ENCODE measurements at places on chromosomes 3 and 15.

DNA sequence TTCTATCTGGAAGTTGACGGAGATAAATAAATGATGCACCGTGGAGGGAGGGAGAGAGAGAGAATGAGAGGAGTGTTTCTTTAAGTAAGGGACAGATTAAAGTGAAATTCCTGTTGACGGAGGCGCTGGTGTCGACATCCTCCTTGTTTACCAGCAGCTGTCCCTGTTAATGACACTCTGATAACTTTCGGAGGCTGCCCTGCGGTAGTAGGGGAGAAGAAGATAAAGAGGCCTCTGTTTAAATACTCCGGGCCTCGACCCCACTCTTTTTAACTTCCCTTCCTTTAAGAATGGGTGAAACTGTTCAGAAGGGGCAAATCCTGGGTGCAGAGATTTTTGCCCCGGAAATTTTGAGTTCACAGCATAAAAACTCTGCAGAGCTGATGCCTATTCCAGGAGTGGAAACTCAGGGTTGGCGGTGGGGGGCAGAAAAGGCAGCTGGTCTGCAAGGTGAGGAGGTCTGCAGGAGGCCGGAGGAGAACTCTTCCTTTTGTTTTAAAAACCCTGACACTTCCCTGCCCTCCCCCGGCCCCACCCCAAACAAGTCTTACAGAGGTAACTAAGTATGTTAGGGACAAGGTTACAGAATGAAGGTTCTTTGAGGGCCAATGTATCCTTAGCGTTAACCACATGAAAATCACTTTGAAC, 276.6 kb upstream of the NR2F2 start:
- DNase-seq = no peak

DNA sequence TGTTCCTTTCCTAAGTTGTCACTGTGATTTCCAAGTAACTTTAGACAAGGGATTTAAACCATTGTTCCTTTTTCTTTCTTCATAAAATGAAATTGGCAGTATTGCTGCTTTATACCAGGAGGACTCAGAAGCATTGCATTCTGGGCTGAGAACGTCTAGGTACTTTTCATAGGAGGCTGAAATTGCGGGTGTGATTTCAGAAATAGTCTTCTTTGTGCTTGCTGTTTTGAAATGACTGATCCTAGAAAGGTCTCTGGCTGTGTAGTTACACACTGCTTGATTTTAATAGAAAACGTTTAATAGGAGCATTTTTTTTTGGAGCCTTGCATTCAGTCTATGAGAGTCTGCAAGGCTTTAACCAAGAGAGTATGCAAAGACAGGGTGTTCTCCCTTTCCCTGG, 56.3 kb downstream of the PPM1L start:
- no peak for DNase-seq

DNA sequence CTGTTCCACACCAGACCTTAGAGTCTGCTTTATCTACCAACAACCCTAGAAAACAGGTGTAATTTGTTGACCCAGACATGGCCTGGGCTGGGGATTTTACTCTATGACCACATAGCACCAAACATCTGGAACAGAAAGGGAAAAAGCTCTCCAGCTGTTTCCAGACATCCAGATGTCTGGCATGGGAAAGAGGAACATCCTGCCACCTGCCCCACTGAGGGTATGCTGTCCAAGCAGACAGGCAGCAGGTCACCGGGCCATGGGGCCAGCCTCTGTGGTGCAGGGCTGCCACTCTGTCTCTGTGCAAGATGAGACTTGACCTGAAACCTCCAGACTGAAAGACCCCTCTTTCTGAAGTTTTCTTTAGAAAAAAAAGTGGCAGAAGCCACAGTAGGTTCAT, 359.3 kb upstream of the ICE2 start:
- DNase-seq = no peak

DNA sequence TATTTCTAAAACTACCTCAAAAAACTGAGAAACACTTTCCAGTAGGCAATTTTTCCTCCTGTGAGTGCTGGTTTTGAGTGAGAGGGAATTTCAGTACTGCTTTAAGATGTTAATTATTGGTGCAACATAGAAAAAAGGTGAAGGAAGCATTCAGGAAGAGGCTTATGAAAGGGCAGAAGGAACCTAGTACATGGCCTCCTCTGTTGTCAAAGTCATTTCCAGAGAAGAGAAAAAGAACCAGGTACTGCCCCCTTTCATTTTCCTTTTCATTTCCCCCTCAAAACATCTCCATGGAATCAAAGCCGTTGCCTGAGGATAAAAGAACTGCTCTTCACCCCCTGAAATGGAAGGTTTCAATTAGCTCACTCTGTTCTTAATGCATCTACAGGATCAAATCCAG, 19.8 kb downstream of the RARRES1 start:
- DNase-seq = no peak

DNA sequence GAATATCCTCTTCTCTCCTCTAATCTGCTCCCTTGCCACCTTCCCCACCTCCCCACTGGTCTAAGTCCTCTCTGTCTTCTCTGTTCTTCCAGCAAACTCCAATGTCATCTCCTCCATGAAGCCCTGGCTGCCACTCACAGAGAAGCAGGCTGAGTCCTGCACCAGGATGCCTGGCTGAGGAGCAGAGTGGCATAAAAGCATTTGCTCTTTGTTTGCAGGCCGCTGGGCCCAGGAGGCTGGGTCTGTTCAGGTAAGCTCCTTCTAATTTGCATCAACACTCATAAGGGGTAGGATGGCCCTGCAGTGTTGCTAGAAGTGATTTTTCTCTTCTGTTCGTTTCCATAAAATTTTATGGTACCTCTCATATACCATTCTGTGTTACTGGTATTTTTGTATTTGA, 43.2 kb upstream of the KLHL25 start:
- no peak for DNase-seq

- no peak for DNase-seq
These were observed 35.4 kb downstream of the MBNL1 start for GRCh38 chr3:152304160-152304559.

DNA sequence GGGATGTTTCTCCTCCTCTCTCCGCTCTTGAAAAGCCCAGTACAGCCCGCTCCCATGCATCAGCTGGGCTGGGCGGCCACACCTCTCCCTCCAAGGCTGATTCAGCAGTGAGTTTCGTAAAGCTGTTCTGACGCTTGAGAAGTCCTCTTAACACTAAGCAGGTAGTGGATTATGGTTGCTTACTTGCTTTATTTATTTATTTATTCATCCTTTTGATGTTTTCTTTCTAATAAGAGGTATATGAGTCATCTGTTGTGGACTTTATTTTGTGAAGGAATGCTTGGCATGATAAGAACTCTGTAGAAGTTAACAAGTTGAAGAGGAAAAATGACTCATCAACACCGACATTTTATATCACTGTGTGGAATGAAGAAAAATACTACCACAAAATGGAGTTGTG, 285.0 kb downstream of the SQOR start:
- DNase-seq = peak; percentile 86

DNA sequence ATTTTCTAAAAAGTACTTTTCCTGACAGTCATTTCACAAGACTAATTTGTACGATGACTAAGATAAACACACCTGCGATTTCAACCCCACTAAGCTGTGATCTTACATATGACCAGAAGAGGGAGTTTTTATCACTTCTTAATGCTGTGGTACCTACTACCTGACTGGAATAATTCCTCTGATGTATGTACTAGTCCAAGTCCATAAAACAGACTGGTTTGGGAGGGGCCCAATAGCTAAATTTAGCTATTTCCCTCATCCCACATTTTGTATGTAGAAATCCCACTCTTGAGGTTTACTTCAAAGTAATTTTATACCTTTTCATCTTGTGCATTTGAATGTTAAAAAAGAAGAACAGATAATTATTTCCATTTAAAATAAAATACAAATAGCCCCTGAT, 49.7 kb upstream of the SCAANT1 start:
- no peak for DNase-seq

DNA sequence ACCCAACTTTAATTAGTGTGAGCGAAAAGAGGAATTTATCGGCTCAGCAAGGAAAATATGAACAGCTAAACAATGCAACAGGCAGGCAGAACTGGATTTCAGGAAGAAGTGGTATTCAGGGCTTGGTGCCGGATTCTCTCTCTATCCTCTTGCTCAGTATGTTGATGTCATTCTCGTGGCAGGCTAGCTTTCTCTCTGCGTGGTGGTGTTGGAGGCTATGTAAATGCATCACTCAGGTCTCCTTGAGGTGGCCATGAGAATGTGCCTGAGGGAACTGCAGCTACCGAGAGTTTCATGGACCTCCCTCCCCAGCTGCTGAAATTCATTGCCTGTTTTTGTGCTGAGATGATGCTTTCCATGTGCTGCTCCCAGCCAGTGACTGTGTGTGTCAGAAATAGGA, 18.3 kb upstream of the SYN2 start:
- DNase-seq = no peak

- DNase-seq = no peak
These were observed 10.8 kb downstream of the TIPARP start for GRCh38 chr3:156685198-156685597.

DNA sequence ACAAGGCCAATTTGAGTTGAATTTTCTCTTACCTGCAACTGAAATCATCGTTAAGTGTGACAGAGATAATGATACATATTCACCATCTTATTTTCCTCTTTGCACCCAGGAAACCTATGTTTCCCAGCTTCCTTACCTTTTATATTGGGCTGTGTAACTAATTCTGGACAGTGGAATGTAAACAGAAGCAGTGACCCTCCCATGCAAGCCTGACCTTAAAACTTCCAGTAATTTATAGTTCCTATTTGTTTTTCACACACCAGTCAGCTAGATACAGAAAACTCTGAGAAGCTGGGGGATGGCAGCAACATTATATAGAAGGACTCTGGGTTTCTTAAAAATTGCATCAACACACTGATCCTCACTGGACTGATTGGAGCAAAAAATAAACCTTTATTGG, 4.5 kb upstream of the ZNF280D start:
- no peak for DNase-seq

DNA sequence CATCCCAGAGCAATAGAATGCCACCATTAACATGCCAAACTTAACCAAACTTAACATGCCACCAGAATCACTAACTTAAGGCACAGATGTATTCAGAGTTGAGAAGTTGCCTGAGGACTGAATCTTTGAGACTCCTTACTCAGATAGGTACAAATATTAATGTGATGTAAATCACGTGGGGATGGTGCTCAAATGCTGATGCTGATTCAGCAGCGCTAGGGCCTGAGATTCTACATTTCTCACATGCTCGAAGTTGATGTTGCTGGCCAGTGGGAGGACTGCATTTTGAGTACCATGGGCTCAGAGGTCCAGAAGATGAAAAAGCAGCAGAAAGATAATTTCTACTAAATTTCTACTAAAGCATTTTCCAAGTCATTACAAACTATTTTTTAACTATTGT, 54.1 kb downstream of the RPL22L1 start:
- no peak for DNase-seq

GRCh38 chr15:50819344-50819743, 53.8 kb upstream of the SPPL2A start:
- DNase-seq = no peak

GRCh38 chr3:108099244-108099643, 8.4 kb upstream of the CD47 start:
- no peak for DNase-seq

DNA sequence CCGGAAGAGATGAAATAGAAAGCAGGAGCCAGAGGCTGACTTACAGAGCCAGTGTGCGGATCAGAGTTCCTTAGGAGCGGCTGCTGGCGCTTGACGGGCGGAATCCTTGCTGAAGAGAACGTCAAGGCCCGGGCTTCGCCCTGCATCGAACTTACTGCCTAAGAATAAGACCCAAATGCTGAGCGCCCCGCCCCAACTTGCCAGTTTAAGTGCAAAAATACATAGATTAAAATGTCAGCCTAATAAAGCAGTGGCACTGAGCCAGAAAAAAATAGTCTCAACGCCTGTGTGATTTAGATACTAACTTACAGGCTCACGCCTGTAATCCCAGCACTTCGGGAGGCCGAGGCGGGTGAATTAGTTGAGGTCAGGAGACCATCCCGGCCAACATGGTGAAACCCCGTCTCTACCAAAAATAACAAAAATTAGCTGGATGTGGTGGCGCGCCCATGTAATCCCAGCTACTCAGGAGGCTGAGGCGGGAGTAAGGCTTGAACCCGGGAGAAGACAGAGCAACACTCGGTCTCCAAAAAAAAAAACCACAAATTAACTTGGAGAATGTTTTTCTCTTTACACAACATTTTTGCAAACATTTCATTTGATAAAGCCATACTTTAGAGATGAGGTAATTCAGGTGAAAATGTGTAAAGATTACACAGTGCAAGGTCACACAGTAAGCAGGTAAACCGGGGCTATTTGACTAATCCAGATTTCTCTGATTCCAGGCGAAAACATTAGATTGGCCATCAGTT, 1.2 kb upstream of the UBP1 start:
- no peak for DNase-seq

DNA sequence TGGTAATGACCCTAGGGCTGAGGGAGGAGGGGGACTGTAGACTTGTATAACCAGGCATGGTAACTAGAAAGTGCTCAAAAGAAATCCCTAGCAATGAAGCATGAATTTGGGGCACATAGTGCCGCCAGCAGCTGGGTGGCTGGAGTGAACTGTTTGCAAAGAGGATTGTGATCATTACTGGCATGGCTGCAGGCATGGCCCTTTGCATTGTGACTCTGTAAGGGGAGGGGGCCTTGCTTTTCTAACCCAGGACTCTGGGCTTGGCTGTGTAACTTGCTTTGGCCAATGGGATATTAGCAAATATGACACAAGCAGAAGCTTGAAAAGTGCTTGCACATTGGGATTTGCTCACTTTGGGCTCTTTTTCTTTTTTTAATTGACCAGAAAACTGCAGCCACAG, 112.5 kb upstream of the RAD18 start:
- no peak for DNase-seq

GRCh38 chr3:129890125-129890524, 3.4 kb downstream of the TMCC1 start:
- DNase-seq = no peak

DNA sequence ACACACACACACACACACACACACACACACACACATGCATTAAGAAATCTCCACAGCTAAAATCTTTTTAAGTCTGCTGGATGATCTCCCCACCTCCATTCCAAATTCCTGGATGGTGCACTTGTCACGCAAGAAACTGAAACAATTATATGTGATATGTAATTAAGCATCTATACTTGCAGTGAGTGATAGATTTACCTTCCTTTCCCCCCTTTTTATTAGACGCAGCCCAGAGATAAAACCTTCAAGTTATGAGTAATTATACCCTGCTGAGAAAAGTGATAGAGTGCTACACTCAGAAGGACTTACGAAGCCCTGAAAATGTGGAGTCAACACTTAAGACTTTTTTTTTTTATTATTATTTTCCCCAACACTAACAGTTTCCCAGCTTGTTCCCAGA, 255.2 kb downstream of the LSAMP start:
- no peak for DNase-seq

GRCh38 chr3:61497463-61497862, 63.9 kb upstream of the PTPRG start:
- no peak for DNase-seq

DNA sequence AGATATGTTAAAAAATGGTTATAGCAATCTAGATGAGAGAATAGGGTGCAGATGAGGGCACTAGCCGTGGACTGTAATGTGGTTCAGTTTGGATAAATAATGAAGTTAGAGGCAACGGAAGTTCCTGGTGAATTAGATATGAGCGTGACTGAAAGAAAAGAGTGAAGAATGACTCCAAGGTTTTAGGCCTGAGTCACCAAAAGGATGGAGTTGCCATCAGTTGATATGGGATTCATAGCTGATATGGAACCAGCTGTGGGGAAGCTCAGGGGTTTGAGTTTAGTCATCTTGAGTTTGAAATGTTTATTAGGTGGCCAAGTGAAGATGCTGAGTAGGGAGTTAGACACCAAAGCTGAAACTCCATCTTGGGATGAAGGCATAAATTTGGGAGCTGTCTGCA, 66.2 kb downstream of the SSR3 start:
- peak; percentile 51 for DNase-seq

GRCh38 chr15:66126031-66126441, 127.5 kb downstream of the MEGF11 start:
- DNase-seq = no peak
